ENCODE measurements at places on chromosomes 12 and 14. TPM values are rescaled to one million over a fixed set of nuclear protein-coding genes. Genes with fewer than 3 reads are reported as not detected.

Gene TAS2R46
- 5.0 TPM for total RNA-seq

Gene SCNN1A
- total RNA-seq: 134 TPM

Gene GPR132
- 0.14 TPM for total RNA-seq

Gene KCNA5
- 0.62 TPM for total RNA-seq

Gene MYF6
- not detected for total RNA-seq

Gene LHX5
- not detected for total RNA-seq

Gene RPGRIP1
- total RNA-seq: 1.6 TPM

Gene STAB2
- 0.14 TPM for total RNA-seq

Gene ITPR2
- 65.2 TPM for total RNA-seq

Gene TAS2R31
- total RNA-seq: 6.1 TPM

Gene SOAT2
- total RNA-seq: not detected

Gene SIX6
- not detected for total RNA-seq
